ENCODE measurements at places on chromosomes 3 and 15. TPM values are rescaled to one million over a fixed set of nuclear protein-coding genes. Genes with fewer than 3 reads are reported as not detected.

The PIERCE2 gene
- total RNA-seq, result 2.1 TPM

The SCN5A gene
- total RNA-seq, result 0.08 TPM

The SEMA6D gene
- total RNA-seq, result 14.9 TPM

The GP5 gene
- not detected for total RNA-seq

The SLC22A13 gene
- 0.94 TPM for total RNA-seq

The LIPC gene
- 3.2 TPM for total RNA-seq

The SCN11A gene
- total RNA-seq, result under 0.01 TPM

The A4GNT gene
- not detected for total RNA-seq

The XIRP1 gene
- not detected for total RNA-seq

The STAC gene
- total RNA-seq, result 17.5 TPM

The LRRC2 gene
- 2.0 TPM for total RNA-seq

The HSPBAP1 gene
- total RNA-seq, result 4.6 TPM

The MOBP gene
- not detected for total RNA-seq

The ACTRT3 gene
- total RNA-seq, result 3.3 TPM

The GPR156 gene
- total RNA-seq, result 0.23 TPM

The TTLL13 gene
- total RNA-seq, result not detected

The SLC25A38 gene
- total RNA-seq, result 15.4 TPM
